HEK293T (cell line): ENCODE measurements at places on chromosomes 7 and 10.
A peak's percentile ranks its signal among the peaks of the same experiment; 100 is the strongest.

DNA sequence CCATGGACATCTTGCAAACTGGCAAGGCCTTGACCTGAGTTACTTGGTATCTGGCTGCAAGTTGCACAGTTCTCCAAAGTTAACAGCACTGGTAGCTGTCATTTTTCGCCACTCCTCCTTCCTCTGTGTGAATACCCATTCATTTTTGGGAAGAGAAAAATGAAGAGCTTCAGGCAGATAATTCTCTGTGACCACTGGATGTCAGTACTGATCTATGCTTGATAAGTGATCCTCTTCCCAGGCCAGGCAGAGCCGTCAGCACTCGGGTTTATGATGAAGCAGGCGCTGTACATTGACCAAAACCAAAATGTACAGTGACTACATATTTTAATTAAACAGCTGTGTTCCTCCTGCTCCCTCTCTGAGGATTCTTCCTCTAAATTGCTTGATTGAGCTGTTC, 55.9 kb upstream of the PDZD8 start:
- no peak for DNase-seq

DNA sequence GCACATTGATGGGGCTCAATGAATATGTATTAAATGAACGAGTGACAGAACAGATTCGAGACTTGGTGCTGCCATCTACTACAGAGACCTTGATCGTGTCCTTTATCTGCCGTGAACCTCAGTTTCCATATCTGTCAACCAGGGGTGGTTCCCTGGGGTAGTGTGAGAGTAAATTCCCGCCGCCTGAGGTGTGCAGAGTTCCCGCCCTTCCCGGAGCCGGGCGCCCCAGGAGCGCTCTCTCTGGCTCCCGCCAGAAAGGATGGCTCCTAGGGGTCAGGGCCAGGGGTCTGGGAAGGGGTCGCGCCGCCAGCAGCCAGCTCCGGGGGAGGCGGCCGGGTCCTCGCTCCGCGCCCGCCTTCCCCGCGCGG, 333 bp upstream of the PLCE1 start:
- no peak for DNase-seq

DNA sequence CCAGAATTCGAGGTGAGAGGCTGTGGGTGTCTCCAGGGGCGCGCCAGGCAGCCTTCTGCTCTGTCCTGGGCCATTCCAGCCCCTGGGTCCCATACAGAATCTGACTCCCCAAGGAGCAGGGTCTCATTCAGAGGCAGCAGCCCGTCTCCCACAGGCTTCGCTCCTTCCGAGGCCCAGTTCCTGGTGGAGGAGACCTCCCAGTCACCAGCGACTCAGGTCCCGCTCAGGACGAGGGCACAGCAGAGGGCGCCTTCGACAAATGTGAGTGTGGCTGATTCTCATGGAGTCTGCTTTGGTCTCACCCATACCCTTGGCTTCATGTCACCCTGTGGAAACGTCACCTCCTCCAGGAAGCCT, 81.8 kb upstream of the GPR26 start:
- no peak for DNase-seq

DNA sequence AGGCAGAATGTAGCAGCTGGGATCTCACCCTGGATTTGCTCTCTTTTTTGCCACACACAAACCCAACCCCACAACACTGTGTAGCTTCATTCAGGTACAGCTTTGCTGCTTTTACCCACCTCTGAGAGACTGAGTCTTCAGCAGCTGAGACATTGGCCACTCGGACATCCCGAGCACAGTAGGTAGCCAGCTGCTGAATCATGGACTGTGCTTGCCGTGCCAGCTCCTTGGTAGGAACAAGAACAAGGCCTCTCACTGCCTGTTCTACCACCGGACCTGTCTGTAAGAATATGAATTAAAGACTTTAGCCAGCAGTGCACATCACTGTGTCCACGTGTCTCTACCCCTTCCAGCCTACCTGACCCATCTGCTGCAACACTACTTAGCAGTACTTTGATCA, 937 bp downstream of the DDX56 start:
- no peak for DNase-seq

GRCh38 chr10:12308736-12309375, 40.5 kb upstream of the CAMK1D start:
- DNase-seq, result no peak

- no peak for DNase-seq
Measured at GRCh38 chr7:18405726-18406125, 89.8 kb upstream of the HDAC9 start.

GRCh38 chr10:72756674-72757385, 64.9 kb downstream of the MCU start:
- no peak for DNase-seq

GRCh38 chr7:153091477-153091876, 331.9 kb downstream of the ACTR3B start:
- DNase-seq, result no peak

DNA sequence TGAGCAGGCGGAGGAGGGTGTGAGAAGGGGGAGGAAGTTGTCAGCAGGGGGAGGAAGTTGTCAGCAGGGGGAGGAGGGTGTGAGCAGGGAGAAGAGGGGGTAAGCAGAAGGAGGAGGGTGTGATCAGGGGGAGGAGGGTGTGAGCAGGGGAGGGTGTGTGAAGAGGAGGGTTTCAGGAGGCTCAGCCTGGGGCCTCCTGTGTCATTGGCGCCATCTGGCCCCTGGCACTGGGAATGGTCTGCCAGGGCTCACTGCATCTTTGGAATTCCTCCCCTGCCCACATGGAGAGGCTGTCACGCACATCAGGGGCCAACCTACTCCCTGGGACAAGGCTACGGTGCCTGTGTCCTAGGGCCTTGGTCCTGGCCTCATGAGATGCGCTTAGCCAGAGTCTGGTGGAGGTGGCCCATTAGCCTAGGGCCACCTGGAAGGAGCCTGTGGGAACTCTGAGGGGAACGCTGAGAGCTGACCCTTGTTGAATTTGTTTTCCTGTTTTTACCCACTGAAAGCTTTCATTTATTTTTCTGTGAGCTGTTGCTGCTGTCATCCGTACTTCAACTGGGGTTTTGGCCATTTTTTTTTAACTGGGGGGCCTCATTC, 18.0 kb downstream of the CAMK2B start:
- no peak for DNase-seq

- DNase-seq, result no peak
Measured at GRCh38 chr10:19003341-19003740, 45.3 kb upstream of the MALRD1 start.

DNA sequence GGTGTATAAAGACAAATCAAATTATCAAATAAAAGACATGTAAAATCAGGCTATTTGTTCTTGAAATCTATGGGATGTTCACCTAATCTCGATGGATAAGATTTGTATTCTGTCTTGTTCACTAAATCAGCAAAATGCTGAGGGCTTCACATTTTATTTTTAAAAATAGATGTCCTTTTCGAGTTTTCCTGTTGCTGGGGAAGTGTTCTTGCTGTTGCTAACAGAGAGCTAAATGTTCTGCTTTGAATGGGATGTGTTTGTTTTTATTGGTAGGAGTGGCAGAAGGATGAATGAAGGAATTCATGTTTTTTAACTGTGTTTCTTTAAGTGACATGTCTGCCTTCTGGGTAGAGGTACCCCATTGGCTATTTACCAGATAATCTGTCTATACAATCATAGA, 7.3 kb upstream of the SNX13 start:
- DNase-seq, result no peak

- no peak for DNase-seq
Measured at GRCh38 chr10:120827251-120827875, 23.8 kb upstream of the WDR11 start.

DNA sequence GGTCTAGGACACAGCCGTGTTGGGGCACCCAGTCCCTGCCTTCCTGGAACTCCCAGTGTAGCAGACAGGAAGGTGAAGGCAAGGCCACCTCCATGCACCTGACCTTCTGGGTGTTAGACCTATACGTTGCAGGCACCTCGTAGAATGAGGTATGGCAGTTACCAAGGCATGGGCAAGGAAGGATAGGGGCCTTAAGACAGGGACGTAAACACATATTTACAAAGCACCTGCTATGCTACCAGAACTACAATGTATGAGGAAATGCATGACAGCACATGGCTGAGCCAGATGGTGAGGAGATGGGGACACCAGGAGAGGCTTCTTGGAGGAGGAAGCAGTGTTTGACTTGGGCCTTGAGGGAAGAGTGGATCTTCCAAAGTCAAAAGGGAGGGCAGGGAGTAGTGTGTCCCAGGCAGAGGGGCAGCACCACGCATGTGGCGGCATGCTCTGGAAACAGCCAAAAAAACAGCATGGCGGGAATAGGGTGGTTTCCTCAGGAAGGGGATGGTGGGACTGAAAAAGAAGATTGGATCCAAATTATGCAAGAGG, 231.2 kb downstream of the FANK1 start:
- no peak for DNase-seq

DNA sequence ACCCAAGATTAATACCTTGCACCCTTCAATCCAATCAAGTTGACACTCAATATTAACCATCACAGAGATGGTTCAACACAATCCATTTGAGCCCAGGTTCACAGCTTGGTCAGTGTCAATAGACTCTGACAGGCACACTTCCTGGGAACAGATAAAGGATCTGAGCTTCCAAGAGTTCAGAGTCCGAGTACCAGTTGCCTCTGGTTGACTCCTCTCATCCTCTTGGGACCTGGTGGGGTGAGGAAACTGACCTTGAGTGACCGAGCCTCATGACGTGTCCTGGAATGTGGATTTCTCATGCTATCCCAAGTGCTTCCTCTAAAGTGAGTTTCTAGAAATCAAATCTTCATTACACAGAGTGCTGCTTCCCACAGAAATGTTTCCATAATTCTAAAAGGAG, 162.0 kb downstream of the CYP26A1 start:
- no peak for DNase-seq

GRCh38 chr10:9950070-9950469, 1067.6 kb upstream of the CELF2 start:
- no peak for DNase-seq

DNA sequence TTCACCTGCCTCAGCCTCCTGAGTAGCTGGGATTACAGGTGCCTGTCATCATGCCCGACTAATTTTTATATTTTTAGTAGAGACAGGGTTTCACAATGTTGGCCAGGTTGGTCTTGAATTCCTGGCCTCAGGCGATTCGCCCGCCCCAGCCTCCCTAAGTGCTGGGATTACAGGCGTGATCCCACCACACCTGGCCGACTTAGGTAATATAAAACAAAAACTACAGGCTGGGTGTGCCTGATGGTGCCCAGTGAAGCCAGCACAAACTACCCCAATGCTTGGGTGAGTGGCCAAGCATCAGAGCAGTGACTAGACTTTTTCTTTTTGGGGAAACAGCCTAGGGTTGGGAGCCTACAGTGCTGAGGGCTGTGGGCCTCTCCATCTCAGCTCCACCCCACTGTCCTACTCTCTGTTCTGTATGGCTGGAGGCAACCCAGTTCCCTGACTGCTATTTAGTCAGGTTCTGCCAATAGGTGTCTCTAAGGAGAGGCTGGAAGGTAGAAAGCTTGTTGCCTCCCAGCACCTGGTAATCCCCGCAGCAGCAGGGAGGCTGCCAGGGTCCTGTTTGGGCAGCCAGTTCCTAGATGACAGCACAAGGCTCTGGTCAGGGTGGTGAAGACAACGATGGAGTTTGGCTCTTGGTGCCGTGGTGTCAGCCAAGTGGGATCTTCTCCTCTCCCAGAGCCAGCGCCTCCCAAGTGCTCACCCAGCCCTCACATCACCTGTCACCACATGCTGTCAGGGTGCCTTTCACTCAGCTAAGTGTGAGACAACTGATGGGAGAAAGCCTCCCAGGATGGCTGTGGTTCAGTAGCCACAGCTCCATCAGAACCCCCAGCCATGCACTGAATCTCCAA, 10.4 kb upstream of the NACAD start:
- no peak for DNase-seq

GRCh38 chr10:100114976-100115770, 33.5 kb upstream of the CPN1 start:
- no peak for DNase-seq

GRCh38 chr7:106153891-106154449, 41.9 kb upstream of the SYPL1 start:
- DNase-seq, result peak; percentile 86

- no peak for DNase-seq
Measured at GRCh38 chr7:83608716-83609115, 40.2 kb downstream of the SEMA3E start.

- DNase-seq, result no peak
Measured at GRCh38 chr10:22420787-22421517, 75.7 kb downstream of the SPAG6 start.

- DNase-seq, result no peak
Measured at GRCh38 chr7:135322571-135323340, 89.1 kb downstream of the STRA8 start.

GRCh38 chr10:32386623-32387260, 39.8 kb upstream of the EPC1 start:
- DNase-seq, result no peak

DNA sequence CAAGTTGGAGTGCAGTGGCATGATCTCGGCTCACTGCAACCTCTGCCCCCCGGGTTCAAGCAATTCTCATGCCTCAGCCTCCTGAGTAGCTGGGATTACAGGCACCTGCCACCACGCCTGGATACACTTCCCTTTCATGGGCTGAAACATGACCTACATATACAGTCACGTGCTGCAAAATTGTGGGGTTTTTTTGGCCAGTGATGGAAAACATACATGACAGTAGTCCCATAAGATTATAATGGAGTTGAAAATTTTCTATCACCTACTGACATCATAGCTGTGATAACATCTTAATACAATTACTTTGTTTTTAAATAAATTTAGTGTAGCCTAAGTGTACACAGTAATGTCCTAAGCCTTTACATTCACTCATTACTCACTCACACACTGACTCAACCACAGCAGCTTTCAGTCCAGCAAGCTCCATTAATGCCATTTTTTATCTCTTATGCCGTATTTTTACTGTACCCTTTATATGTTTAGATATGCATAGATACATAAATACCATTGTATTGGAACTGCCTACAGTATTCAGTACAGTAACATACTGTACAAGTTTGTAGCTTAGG, 79.9 kb upstream of the TMEM196 start:
- DNase-seq, result no peak

DNA sequence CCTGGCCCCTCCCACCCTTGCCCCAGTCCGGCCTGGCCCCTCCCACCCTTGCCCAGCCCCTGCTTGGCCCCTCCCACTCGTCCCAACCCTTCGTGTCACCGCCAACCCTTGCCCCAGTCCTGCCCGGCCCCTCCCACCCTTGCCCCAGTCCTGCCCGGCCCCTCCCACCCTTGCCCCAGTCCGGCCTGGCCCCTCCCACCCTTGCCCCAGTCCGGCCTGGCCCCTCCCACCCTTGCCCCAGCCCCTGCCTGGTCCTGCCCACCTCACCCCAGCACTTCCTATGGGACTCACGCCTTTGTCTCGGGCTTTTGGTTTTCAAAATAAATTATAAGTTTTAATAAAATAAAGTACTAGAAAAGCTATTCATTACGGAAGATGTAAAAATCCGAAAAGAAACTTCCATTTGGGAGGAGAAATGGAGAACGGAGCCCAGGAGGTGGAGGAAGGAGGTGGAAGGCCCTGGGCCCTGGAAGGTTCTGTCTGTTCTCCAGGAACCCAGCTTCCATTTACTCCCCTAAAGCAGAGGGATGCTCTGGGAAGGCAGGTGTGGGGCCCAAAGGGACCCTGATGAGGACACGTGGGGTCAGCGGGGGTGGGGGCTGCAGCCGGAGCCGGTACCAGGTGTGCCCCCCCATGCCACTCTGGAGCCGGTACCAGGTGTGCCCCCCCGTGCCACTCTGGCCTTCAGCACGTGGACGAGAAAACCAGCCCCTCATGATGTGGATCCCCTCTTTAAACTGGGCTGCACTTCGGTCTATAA, 52.2 kb downstream of the PWWP2B start:
- no peak for DNase-seq
